Brain pericyte (primary cell): ENCODE measurements at places on chromosomes 7 and 10.

- DNase-seq: no peak
Measured at GRCh38 chr7:29434380-29434768, 129.3 kb upstream of the PRR15 start.

GRCh38 chr10:4332764-4333458 is 493.1 kb upstream of the AKR1E2 start:
- DNase-seq: no peak

DNA sequence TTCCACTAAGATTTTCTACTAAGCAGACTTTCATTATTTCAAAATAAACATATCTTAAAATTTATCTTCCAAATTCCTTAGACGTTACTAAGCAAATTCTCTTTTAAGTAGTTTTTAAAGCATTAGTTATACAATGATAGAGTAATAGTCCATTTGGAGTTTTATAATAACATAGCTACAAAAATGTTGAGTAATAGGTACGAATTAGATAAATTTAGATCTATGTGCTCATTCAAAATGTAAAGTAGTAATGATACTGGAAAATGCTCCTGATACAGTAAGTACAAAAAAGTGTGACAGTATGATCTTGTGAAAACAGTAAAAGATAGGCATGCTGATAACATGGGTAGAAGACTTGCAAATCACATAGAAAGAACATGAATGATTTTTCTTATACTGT is 4.5 kb downstream of the DMTF1 start:
- DNase-seq: no peak

- DNase-seq: no peak
Measured at GRCh38 chr7:142450206-142450605, 192.3 kb upstream of the PRSS58 start.

- DNase-seq: no peak
Measured at GRCh38 chr10:123007558-123008354, 839 bp downstream of the IKZF5 start.

DNA sequence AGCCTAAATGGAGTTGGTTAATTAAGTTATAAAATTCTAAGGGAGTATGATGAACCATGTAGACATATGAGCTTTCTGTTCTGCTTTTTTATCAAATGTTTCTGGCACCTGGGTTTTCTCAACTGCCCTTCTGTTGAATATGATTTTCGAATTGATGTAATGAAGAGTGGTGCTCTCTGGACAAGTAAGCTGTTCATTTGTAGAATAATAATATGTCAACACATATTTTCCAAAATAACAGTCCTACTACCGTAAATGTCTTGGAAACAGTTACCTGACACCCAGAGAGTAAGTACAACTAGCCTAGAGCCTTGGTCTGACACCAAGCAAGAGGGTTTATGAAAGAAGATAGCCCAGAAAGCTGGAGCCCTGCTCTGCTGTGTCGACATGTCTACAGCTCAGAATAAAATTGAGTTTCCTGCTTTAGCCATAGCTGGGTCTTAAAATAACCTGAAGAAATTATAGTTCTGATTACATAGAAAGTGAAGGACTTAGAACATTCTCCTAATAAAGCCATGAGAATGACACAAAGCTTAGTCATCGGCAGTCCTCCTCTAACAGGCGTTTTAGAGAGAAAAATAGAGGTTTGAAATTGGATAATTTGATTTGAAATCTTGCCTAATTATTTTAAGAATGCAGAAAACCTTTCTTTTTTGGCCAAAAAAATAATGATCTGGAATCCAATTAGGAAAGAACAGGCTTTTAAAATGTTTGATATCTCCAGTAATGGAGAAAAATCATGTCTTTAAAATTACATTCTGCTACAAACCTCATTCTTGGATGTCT is 25.1 kb downstream of the HDAC9 start:
- DNase-seq: no peak

DNA sequence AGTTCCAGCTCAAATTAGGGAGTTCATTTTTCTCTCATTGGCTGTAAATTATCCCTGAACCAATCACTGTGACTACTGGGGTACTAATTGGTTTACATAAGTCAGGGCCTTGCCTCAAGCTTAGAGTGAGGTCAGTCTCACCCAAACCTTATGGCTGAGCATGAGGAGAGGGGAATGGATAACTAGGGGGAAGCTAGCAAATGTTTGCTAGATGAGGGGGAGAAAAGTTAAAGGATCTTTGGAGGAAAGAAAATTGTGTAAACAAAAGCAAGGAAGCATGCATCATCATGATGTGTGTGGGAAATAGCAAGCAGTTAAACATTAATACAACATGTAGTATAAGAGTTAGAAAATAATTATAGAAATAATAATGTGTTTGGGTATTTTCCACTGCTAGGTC is 121.9 kb downstream of the BBS9 start:
- no peak for DNase-seq

- DNase-seq: no peak
Measured at GRCh38 chr7:98559958-98560357, 57.1 kb upstream of the NPTX2 start.

- DNase-seq: no peak
Measured at GRCh38 chr10:94623572-94623971, 60.0 kb upstream of the CYP2C18 start.

- DNase-seq: no peak
Measured at GRCh38 chr10:70967591-70968587, 79.5 kb upstream of the PCBD1 start.

GRCh38 chr10:131814567-131815265 is 86.1 kb upstream of the PPP2R2D start:
- DNase-seq: no peak

GRCh38 chr7:121178869-121179497 is 149.8 kb upstream of the WNT16 start:
- no peak for DNase-seq

GRCh38 chr7:136179851-136180721 is 202.9 kb upstream of the MTPN start:
- DNase-seq: no peak

DNA sequence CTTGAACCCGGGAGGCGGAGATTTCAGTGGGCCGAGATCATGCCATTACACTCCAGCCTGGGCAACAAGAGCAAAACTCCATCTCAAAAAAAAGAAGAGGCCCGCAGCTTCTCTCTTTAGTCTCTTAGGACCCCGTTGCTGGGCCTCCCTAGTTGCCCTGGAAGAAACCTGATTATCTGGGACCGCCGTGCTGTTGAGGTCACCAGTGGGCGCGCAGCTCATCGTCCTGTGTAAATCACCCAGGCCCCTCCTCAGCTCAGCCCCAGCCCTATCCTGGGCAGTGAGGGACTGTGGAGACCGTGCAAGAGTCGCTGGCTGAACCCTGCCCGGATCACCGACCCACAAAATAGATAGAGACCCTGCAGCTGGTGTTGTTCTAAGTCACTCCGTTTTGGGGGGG is 85.0 kb downstream of the UNCX start:
- no peak for DNase-seq

DNA sequence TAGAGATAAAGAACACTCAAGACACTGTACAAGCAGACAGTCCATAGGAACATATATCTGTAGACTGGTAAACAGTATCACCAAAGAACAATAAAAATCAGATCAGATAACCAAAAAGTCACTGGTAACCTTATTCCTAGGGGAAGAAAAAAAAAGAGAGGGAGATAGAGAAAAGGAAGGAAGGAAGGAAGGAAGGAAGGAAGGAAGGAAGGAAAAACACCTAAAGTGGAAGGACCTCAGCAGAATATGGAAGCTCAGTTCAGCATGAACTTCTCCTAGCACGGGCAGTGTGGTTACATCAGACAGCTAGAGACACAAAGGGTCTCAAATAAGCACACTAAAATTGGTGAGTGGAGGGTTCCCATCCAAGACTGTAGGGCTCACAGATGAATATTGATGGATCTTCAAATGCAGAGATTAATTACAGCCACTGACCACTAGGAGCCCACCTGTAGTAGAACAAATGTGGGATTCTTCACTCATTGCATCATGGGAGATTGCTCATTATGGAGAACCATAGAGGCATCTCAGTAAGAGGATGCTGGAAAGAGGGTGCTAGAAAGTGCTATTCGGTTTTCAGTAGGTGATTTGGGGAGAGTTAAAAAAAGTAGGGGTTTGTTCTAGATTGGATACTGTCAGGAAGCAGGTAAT is 293.4 kb upstream of the C7orf33 start:
- DNase-seq: no peak

DNA sequence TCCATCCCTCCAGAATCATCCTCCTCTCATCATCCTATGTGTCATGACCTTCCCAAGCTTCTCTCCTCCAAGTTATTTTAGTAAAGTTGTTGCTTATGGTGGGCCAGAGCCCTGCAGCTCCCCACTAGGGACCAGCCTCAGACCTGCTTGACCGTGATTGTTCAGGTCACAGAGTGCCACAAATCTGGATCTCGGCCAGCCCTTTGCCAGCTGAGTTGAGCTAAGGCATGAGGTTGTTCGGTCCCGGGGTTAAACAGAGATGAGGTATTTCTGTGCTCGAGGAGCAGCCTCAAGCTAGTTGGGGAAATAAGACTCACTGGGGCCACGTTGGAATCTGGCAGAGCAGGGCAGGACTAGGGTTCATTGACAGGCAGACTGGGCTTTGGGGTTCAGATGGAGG is 66.3 kb upstream of the PPIF start:
- no peak for DNase-seq

- no peak for DNase-seq
Measured at GRCh38 chr10:95729323-95730055, 26.5 kb upstream of the ENTPD1 start.

DNA sequence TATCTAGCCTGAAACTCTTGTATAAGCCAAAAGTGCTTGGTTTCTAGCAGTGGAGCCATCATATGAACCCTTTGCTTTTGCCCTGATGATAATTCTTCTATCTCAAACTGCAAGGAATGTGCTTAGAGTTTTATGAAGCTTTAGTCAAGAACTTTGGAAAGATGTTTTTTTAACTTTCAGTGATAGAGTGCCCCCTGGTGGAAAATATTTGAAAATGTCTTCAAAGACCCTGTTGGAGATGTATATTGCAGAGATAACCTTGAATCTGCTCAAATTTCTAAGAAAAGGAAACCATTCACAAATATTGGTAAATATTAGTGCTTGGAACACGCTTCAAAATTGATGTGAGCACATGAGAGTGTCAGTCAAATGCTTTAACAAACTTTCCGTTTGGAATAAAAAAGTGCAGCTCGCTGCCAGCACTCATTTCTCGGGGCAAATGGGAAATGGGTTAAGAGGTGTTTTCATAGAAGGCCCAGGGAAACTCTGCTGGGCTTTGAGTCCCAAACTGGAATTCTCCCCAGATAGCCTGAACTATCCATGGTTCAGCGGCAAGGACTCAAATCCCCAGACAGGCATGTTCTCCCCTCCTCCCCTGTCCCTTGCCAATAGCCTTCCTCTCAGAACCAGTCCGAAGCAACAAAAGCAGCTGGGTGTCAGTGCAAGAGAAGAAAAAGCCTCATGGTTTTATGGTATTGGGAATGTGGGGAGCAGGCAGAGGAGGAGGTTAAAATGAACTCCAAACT is 129.3 kb downstream of the MYOF start:
- DNase-seq: no peak

- no peak for DNase-seq
Measured at GRCh38 chr7:47386273-47386835, 195.6 kb downstream of the TNS3 start.
